ENCODE measurements at places on chromosomes 12 and 14. TPM values are rescaled to one million over a fixed set of nuclear protein-coding genes. Genes with fewer than 3 reads are reported as not detected.
A peak's percentile ranks its signal among the peaks of the same experiment; 100 is the strongest.

- H3K4me1 ChIP-seq, result no peaks in the 10 kb centered on the region
- H3K36me3 ChIP-seq, result peaks cover 1% of the 10 kb centered on the region
- no peaks in the 10 kb centered on the region for H3K27me3 ChIP-seq
- no peak overlapping the region for H3K27ac ChIP-seq
- DNase-seq, result no peak
- no peak overlapping the region for H3K4me3 ChIP-seq
Measured at GRCh38 chr12:66724026-66724425, 45.1 kb upstream of the GRIP1 start.

GRCh38 chr12:19665121-19665900 is 226.0 kb downstream of the AEBP2 start:
- H3K36me3 ChIP-seq, result no peaks in the 10 kb centered on the region
- no peak for DNase-seq
- H3K27ac ChIP-seq, result peak overlapping the region; percentile 19
- no peak overlapping the region for H3K4me3 ChIP-seq

GRCh38 chr12:10075451-10075850 is 23.3 kb downstream of the CLEC1A start:
- H3K4me1 ChIP-seq, result peaks cover 13% of the 10 kb centered on the region
- H3K27ac ChIP-seq, result no peak overlapping the region
- H3K4me3 ChIP-seq, result no peak overlapping the region
- no peaks in the 10 kb centered on the region for H3K27me3 ChIP-seq
- no peaks in the 10 kb centered on the region for H3K36me3 ChIP-seq
- DNase-seq, result no peak

GRCh38 chr12:13937735-13938134 is 43.7 kb downstream of the GRIN2B start:
- peaks cover 12% of the 10 kb centered on the region for H3K27me3 ChIP-seq
- no peak overlapping the region for H3K27ac ChIP-seq
- H3K36me3 ChIP-seq, result peaks cover 2% of the 10 kb centered on the region

GRCh38 chr12:82596483-82596882 is 90.2 kb upstream of the TMTC2 start:
- H3K36me3 ChIP-seq, result no peaks in the 10 kb centered on the region
- H3K4me3 ChIP-seq, result no peak overlapping the region
- no peak for DNase-seq
- H3K4me1 ChIP-seq, result peaks cover 23% of the 10 kb centered on the region
- peaks cover 5% of the 10 kb centered on the region for H3K27me3 ChIP-seq

GRCh38 chr12:62916632-62917425 is 18.1 kb downstream of the PPM1H start:
- H3K27me3 ChIP-seq, result peaks cover 43% of the 10 kb centered on the region
- no peak overlapping the region for H3K27ac ChIP-seq
- no peak overlapping the region for H3K4me3 ChIP-seq
- H3K4me1 ChIP-seq, result no peaks in the 10 kb centered on the region
- H3K36me3 ChIP-seq, result no peaks in the 10 kb centered on the region
- no peak for DNase-seq

DNA sequence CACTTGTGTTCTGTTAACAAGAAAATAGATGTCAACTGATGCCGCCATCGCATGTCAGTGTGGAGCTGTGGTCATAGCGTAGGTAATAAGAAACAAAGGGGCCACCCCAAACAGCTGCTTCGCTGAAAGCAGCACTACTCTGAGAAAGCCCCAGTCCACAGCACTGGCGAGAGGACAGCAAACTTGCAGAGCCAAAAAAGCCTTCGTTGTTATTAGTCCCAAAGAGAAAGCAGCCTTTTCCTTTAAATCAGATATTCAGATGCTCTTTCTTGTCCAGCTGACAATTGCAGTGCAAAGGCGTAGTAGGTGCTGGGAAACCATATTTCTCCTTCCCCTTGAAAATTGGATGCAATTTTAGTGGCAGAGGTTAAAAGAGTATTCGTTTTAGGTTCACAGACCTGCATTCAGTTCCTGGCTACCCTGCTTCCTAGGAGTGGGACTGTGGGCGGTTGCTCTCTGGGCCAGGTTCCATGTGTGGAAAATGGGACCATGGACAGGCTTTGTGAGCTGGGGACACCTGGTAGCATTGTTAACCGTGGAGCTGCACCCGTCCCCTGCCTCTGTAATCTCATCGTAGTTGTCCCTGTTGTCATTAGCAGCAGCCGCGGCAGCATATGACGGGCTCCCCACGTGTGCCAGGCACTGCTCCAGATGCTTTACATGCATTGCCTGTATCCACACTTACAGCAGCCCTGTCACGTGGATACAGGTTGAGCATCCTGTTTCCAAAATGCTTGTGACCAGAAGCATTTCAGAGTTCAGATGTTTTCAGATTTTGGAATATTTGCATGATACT is 54.2 kb downstream of the ELK3 start:
- H3K36me3 ChIP-seq, result peaks cover 44% of the 10 kb centered on the region
- H3K27me3 ChIP-seq, result no peaks in the 10 kb centered on the region
- no peak overlapping the region for H3K27ac ChIP-seq
- H3K4me3 ChIP-seq, result no peak overlapping the region
- no peaks in the 10 kb centered on the region for H3K4me1 ChIP-seq

DNA sequence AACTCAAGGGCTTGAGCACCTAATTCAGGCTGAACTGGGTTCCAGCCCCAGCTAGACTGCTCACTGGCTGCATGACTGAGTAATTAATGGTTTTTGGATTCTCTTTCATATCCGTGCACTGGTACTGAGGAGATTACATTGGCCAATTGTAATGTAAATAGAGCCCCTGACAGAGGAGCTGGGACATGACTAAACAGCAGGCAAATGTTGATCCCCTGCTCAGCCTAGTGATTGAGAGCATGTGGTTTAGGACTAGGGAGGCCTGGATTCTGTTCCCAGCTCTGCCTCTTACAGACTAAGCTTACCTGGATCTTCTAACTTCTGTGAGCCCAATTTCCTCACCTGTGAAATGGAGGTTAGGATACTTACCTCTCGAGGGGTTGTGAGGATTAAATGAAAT is 204.3 kb downstream of the ESR2 start:
- H3K4me3 ChIP-seq, result no peak overlapping the region
- peaks cover 14% of the 10 kb centered on the region for H3K36me3 ChIP-seq
- H3K27me3 ChIP-seq, result no peaks in the 10 kb centered on the region
- H3K27ac ChIP-seq, result no peak overlapping the region
- H3K4me1 ChIP-seq, result no peaks in the 10 kb centered on the region
- no peak for DNase-seq

- H3K27ac ChIP-seq, result no peak overlapping the region
- no peak for DNase-seq
- peaks cover 20% of the 10 kb centered on the region for H3K4me1 ChIP-seq
- no peaks in the 10 kb centered on the region for H3K36me3 ChIP-seq
- no peak overlapping the region for H3K4me3 ChIP-seq
- peaks cover 4% of the 10 kb centered on the region for H3K27me3 ChIP-seq
Measured at GRCh38 chr12:98388126-98388525, 127.3 kb upstream of the TMPO start.

DNA sequence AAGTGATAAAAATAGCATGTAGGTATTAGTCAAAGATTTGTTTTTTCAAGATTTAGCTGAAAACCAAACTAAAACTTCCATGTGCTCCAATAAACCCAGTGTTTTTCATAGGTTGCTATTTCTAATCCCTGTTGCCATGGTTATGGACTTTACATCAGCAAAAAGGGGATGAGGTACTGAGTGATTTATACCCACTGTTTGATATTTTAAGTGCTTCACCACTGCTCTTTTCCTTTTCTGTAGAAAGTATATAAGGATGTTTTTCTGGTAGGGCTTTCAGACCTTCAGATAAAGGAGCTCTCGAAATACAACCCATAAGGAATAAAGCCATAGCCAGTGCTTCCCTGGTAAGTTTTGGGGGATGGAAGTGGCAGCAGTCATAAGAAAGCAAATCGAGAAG is at the start of gene OTOGL:
TSS of gene OTOGL (plus strand) at position 279 of the 400 bp plus-strand sequence. CDS start 109,895 bp downstream, outside the sequence.
- no peak within 1 kb of the TSS for H3K4me3 ChIP-seq
- H3K36me3 ChIP-seq, result no peaks in the 10 kb centered on the region
- no peaks in the 10 kb centered on the region for H3K27me3 ChIP-seq
- H3K4me1 ChIP-seq, result peaks cover 37% of the 10 kb centered on the region
- peak within 1 kb of the TSS; percentile 66 for H3K27ac ChIP-seq

DNA sequence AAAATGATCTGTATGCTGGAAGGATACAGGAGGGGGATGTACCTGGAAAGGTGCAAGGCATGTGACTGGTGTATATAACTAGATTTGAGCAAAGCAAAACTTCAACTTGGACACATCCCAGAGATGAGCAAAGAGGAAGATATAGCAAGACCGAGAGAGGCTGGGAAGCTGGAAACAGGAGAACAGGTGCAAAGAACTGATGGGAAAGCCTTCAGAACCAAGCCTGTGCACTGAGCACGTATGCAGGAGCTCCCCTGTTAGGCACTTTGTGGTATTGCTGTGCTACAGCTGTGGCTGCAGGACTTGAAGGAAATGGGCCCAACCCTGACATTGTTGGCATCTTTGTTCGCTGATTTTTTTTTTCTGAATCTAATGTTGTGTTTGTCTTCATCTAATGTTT is 120.7 kb upstream of the PWP1 start:
- peaks cover 14% of the 10 kb centered on the region for H3K4me1 ChIP-seq
- no peak overlapping the region for H3K4me3 ChIP-seq
- H3K27me3 ChIP-seq, result peaks cover 10% of the 10 kb centered on the region
- no peaks in the 10 kb centered on the region for H3K36me3 ChIP-seq
- no peak overlapping the region for H3K27ac ChIP-seq

DNA sequence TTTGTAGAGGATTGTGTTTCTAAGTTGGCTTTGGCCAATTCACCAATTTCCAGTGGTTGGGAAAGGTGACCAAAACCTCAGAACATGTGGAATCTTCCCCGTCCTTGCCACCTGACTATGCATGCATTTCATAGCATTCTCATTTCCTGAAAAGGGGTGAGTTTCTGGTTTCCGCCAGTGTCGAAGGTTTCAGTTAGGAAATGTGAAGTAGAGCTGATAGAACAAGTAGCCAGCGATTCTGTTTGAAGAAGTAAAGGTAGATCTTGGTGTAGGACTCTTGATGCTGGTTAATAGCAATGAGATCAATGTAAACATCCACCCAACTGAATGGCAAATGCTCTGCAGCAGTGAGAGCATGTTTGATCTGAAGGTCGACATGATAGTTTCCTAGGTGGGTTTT is 15.9 kb downstream of the SMOC1 start:
- DNase-seq, result no peak
- no peaks in the 10 kb centered on the region for H3K4me1 ChIP-seq
- no peak overlapping the region for H3K4me3 ChIP-seq

DNA sequence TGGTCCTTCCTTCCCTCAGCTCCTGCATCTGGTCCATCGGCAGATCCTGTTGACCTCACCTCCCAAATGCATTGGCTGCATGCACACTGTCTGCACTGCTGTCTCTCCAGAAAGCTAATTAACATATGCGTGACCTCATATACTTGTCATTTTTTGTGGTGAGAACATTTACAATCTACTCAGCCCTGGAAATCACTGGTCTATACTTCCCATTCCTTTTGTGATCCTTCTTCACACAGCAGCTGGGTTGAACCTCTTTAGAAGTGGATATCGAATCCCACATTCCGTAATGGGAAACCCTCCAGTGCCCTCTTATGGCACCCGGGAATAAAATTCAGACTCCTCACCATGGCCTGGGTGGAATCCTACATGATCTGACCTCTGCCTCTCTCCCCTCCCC is 45.0 kb downstream of the SMOC1 start:
- H3K4me3 ChIP-seq, result no peak overlapping the region
- peaks cover 24% of the 10 kb centered on the region for H3K27me3 ChIP-seq
- peaks cover 7% of the 10 kb centered on the region for H3K4me1 ChIP-seq
- no peak overlapping the region for H3K27ac ChIP-seq
- DNase-seq, result no peak

DNA sequence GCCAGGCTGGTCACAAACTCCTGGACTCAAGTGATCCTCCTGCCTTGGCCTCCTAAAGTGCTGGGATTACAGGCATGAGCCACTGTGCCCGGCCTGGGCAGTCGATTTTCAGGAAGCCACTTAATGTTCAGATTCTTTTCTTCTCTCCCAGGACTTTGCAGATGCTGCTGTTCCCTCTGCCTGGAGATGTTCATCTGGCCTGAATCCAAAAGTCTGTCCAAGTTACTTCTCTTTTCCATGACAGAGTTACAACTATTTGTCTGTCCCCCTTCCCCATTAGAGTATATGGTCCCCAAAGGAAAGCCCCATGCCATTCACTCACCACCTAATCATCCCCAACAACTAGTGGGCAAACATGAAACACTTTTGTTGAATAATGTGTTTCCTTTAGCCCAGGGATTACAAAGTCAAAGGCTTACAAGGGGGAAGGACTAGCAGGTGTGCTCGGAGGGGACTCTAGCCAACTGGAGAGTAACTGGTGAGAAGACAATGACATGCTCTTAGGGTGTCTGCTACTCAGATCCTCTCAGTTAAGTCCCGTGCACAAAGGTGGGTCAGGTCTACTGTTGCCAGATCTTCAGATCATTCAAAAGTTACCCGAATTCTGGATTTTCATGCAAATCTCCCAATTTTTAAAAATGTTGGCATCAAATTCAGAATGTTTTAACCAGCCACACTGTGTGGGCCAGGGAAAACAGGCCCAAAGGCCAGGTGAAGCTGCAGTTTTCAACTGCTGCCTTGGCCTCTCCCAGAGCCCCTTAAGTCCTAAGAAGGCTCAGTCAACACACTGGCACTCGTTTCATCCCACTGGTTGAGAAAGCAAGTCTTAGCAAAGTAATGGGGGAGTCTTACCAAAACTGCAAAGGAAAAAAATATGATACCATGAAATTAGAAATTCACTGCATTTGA is 29.6 kb downstream of the NUDT4 start:
- H3K36me3 ChIP-seq, result peaks cover 18% of the 10 kb centered on the region
- peak overlapping the region; percentile 33 for H3K27ac ChIP-seq
- no peak for DNase-seq
- H3K27me3 ChIP-seq, result no peaks in the 10 kb centered on the region
- H3K4me1 ChIP-seq, result peaks cover 16% of the 10 kb centered on the region

DNA sequence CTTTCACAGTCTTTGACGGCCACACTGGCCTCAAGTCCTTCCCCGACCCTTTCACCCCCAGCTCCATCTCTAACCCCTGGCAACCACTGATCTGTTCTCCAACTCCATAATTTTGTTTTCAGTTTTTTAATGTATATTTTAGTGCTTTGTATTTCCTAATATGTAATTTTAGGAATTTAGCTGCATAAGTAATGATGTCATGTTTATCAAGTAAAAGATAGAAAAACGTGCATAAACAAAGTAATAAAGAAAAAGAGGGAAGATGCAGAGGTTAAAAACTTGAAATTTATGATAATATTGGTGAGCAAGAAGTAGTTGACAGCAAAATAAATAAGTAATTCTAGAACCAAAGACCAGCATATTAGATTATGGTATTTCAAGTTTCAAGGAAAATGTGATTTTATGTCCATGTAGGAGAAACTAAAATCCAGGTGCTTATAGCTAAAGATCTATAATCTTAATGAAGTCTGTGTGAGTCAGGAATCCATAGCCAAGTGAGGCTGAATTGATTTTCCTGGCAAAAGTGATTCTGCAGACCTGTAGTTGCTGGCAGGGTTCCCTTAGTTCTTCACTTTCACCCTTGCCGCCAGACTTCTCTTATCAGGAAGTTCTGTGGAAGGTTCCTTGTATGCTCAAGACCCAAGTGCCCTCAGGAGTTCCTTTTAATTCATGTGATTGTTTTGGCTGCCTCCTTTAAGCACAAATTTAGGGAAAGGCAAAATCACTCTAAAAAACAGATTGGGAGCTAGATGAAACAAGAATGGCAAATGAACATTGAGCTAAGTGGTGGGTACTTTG is 24.4 kb downstream of the FBXW8 start:
- no peak overlapping the region for H3K4me3 ChIP-seq
- DNase-seq, result no peak
- no peak overlapping the region for H3K27ac ChIP-seq

The C14orf132 gene
- 40.6 TPM for total RNA-seq

The BHLHE41 gene
- 5.7 TPM for total RNA-seq

The B4GALNT1 gene
- total RNA-seq, result 0.34 TPM

The ATL1 gene
- 1.5 TPM for total RNA-seq

The FLVCR2 gene
- total RNA-seq, result 2.1 TPM

The MYH7 gene
- not detected for total RNA-seq

The FOXA1 gene
- 21.8 TPM for total RNA-seq

The HOXC10 gene
- total RNA-seq, result 0.95 TPM

The KRT79 gene
- not detected for total RNA-seq

The OR4E2 gene
- not detected for total RNA-seq

The FAM186B gene
- 0.29 TPM for total RNA-seq
